ENCODE measurements at places on chromosomes 1 and 21.

DNA sequence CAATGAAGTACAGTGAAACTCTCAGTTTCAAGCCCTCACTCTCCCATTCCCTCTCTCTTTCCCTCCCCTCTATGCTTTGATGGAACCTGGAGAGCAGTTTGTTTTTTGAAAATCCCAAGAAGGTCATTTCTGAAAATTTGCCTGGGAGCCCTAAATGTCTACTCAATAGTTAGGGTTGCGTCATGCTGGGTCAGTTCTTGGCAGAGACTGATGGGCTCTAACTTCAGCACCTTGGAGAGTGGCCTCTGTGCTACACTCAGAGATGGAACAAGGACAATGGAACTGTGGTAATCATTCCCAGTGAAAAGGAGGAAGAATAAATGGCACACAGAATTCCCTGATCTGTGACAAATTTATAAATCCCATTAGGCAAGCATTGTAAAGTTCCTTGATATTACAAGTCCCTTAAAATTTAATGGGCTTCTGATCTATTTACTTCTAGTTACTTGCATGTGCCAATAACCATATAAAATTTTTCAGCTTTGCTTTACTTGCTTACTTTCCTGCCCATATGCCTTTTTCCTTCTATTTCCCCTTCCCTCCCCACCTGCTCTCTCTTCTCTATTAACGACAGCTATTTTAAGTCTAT lies 182.9 kb upstream of the KCND3 start:
- no peak for DNase-seq

DNA sequence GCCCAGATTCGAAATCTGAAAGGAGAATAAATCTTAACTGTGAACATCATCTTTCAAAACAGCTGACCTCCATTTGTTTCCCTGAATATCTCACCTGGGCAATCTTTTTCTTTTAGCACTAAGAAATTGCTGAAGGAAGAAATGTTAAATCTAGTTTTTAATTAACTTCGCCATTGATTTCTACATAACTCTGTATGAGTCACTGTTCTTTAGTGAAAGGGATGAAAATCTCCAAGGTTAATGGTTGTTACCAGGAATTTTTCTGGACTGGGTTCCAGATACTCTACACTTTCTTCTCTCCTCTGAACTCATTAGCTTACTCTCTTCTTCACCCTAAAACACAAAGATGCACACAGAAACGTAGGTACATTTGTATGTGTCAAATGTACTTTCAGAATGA lies 235.7 kb downstream of the BACH1 start:
- no peak for DNase-seq

DNA sequence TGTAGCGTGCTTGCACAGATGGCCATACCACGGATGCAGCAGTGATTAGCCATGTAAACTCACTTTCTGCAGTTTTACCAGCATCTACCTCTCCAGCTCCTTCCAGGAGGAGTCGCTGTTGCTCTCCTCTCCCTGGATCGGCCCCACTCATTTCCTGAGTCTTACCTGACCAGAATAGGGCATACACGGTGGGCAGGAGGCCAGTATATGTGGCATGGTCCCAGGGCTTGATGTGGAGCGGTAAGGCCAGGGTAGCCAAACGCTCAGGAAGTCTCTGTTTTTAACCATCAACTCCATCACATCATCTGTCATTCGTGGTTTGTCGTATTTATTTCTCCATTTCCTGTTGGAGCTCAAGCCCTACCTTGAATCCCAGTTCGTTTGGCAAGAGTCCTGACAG lies 163.4 kb upstream of the USP24 start:
- no peak for DNase-seq

DNA sequence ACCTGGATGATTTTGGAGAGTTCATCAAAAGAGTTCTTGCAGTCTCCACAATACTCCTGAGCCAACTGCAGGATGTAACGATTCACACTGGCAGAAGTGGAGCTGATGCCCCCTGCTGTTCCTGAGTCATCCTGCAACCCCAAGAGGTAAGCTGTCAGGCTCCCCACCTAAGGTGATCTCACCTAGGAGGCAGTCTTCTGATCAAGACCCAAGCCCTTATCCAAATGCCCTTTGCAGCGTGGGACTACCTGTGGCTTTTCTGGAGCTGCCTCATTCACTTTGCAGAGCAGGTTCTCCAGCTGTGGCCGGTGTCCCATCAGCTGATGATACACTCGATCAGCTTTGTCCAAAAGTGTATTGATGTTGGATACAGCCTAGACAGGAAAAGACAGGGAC lies 96.4 kb downstream of the UBR4 start:
- DNase-seq: no peak

- DNase-seq: no peak
Measured at GRCh38 chr1:115314765-115315164, 23.3 kb downstream of the NGF start.

DNA sequence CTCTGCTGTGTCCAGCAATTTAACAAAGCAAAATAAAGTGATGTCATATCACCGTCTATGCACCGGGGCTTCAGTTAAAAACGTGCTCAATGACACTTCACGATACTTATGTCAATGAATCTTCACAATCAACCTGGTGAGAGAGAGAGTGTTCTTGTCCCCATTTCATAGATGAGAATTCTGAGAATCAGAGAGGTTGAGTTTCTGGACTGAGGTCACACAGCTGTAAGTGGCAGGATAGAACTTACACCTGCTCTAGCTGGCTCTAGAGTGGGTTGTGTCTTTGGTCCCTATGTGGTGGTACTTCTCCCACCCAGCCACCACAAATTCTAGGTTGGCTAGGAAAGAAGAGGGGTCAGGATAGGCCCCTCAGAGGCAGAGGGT lies 5.2 kb downstream of the NTRK1 start:
- no peak for DNase-seq

- DNase-seq: no peak
Measured at GRCh38 chr1:153526132-153526543, 9.7 kb downstream of the S100A6 start.

DNA sequence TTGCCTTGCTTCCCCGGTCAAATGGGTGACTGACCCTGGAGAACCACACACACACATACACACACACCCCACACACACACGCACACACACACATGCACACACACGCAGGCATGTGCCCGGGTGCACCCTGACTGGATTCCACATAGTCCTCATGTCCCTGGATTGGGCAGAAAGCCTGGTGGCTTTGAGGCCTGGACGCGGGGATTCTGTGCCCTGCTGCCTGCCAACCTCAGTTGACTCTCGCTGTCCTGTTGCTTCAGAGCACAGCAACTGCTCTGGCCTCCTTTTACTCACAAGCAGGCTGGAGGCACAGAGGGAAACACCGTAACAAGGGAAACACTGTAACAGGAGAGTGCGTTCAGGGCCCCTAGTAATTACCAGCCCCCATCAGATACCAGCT lies 6.4 kb downstream of the RORC start:
- no peak for DNase-seq

DNA sequence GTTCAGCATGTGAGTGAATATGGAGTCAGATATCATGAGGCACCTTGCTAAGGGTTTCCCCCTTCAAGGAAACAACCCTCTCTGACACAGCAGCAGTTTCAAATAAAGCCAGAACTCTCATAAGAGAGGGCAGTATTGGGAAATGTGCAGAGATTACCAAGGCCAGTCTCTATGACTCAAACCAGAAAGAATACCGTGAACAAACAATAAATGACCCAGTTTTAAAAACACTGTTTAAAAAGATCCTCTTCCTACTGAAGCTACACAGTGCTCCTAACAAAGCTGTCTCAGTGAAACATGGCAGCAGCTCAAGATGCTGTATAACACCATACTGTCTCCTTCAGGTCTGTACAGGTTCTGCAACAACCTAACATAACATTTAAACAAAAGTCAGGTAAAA lies 102.6 kb downstream of the KIAA0319L start:
- DNase-seq: no peak

- DNase-seq: no peak
Measured at GRCh38 chr1:19169642-19170041, 40.4 kb downstream of the UBR4 start.

- DNase-seq: no peak
Measured at GRCh38 chr21:40638466-40639251, 208.3 kb downstream of the DSCAM start.
